ENCODE measurements at places on chromosomes 7 and 10.

DNA sequence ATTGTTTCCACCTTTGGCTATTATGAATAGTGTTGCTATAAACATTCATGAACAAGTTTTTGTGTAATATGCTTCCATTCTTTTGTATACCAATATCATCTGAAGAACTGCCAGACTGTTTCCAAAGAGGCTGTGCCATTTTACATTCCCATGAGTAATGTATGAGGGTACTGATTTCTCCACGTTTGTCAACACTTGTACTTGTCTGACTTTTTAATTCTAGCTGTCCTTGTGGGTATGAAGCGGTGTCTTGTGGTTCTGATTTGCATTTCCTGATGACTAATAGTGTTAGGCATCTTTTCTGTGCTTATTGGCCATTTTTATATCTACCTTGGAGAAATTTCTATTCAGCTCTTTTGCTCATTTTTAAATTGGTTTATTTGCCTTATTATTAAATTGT lies 52.8 kb downstream of the LSMEM1 start:
- no peak for DNase-seq

- no peak for DNase-seq
These were observed 96.8 kb downstream of the INPP5A start for GRCh38 chr10:132634241-132634946.

- no peak for DNase-seq
These were observed 766 bp downstream of the BAMBI start for GRCh38 chr10:28677888-28678686.

- no peak for DNase-seq
These were observed 1.1 kb downstream of the UFSP1 start for GRCh38 chr7:100888291-100888987.

- no peak for DNase-seq
These were observed 88.2 kb downstream of the BBS9 start for GRCh38 chr7:33217595-33217994.

DNA sequence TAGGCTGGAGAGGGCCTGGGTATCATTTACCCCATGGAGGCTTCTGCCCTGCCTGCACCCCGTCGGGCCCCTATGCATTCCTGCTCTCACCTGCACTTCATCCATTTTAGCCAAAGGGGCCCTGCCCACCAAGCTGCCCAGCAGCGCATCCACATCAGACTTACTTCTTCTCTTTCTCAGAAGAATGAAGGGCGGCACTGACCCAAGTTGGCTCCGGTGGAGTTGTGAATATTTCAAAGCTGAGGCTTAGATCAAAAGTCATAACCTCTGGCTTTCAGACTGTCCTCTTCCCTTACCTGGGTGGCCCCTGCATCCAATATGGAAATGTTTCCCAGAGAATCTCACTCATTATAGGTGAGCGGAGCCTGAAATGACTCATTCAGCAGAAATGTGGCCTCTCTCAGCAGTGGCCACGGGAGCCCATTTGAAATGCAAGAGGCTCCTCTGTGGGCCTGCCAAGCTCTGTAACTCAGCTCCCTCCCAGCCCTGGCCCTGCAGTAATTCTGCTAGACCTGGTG lies 117.6 kb upstream of the TCF7L2 start:
- DNase-seq, result no peak

GRCh38 chr10:95505084-95505610 lies 56.0 kb downstream of the SORBS1 start:
- DNase-seq, result no peak

DNA sequence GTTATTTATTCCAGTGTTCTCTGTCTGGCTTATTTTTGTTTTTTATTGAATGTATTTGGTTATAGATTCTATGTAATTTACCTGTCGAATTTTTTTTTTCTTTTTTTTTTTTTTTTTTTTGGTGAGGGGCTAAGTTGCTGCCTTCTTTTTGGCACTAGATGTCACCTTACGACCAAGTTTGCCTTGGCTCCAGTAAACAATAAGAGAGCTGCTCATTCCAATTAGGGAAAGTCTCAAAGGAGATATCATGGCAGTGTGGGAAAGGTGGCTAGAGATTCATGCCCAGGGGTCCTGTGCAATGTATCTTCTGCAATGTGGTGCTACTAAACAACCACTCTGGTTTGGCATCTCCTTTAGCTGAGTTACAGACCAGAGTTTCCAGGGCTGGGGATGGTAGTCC lies 84.0 kb downstream of the PTPN20 start:
- no peak for DNase-seq

GRCh38 chr7:116871061-116871700 lies 8.8 kb downstream of the CAPZA2 start:
- no peak for DNase-seq

DNA sequence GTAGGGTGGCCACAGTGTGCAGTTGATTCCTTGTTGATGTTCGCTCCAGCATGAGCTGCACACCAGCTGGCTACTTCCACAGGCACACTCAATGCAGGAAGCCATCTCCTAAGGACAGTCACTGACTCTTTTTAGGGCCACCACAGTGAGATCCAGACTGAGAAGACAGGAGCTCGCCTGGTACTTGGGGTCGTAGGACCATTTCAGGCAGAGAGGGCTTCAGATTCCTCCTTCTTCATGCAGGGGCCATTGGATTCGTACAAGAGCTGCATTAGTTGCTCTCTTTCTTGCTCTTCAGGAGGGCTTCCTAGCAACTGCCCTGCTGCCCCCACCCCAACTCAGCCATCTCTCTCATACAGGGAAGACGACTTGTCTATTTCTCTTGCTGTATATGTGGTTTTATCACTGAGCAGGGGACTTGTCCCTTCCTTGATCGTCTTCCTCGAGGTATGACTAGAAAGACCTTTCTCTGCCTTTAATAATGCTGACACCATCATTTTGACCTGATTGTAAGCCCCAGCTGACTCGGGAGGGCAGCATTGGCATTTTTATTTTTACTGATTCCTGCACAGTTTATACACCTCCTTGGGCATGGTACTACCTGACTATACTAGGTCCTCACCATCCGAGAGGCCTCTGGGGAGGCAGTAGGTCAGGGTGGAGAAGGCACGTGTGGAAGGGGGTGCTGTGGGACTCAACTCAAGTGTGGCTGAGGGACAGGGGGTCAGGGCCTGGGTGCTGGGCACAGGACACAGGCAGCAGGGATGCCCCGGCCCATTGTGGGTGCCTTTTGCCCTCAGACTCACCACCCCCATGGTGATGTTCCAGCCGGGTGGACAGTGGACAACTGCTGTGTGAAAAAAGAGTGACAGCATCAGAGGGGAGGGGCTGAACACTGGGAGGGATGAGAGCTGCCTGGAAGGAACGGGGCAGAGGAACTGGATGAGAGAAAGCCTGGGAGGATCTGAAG lies 136.7 kb upstream of the ZNF746 start:
- no peak for DNase-seq

- DNase-seq, result no peak
These were observed 68.4 kb downstream of the CREB3L2 start for GRCh38 chr7:137933270-137934017.

DNA sequence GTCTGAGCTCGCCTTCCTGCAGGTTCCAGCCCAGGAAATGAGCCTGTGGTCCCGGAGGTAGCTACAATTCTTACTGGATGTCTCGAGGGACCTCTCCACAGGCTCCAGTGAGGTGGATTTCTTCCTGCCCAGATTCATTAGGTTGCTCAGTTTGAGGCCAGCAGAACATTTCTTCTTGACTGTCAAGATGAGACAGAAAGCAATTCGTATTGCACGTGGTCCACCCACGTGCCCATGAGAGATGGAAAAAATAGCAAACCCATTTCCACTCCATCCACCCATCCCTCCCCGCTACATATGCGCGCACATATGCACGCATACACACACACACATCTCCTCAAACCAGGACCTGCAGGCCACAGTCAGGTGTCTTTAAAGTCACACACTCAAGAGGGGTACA lies 68.7 kb downstream of the VWA2 start:
- no peak for DNase-seq

DNA sequence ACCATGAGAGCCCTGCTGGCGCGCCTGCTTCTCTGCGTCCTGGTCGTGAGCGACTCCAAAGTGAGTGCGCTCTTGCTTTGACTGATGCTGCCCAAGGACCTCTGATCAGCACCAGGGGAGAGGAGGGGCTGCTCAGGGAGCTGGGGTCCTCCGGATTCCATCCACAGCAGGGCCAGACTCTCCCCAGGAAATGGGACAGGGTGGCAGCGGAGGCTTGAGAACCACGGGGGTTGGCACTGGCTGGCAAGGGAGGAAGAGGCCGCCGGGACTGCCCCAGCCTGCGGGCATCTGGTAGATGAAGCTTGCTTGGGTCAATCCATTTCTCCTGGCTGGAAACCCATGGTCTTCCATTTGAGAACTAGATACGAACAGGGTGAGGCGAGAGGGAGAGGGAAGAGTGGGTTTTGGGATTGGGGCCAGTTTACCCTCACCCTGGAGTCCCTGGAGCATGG lies 647 bp downstream of the PLAU start:
- DNase-seq, result no peak

DNA sequence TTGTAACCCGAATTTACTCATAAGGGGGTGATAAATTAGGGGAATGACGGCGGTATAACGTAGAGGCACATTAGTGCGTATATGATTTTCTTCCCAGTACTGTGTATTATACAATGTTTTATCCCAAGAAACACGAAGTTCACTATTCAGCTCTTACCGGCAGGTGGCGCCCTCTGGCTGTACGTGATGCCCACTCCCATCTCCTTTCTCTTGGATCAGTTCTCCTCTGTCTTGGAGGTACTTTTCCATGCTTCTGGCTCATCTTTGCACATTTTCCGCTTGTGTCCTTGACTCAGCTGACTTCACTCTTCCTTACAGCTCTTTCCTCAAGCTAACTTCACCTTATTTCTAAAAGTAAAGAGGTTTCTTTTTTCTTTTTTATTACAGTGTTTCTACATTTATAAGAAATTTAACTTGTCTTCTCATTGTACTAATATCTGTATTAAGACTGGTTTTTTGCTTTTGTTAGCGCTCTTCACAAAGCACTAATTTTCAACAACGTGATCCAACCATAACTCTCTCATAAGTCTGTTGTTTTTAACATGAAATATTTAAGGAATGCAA lies 21.3 kb downstream of the TMEM176B start:
- DNase-seq, result peak; percentile 29

GRCh38 chr10:63703740-63704345 lies 182.6 kb downstream of the REEP3 start:
- no peak for DNase-seq

- DNase-seq, result no peak
These were observed 14.4 kb downstream of the MYO1G start for GRCh38 chr7:44964384-44964830.

DNA sequence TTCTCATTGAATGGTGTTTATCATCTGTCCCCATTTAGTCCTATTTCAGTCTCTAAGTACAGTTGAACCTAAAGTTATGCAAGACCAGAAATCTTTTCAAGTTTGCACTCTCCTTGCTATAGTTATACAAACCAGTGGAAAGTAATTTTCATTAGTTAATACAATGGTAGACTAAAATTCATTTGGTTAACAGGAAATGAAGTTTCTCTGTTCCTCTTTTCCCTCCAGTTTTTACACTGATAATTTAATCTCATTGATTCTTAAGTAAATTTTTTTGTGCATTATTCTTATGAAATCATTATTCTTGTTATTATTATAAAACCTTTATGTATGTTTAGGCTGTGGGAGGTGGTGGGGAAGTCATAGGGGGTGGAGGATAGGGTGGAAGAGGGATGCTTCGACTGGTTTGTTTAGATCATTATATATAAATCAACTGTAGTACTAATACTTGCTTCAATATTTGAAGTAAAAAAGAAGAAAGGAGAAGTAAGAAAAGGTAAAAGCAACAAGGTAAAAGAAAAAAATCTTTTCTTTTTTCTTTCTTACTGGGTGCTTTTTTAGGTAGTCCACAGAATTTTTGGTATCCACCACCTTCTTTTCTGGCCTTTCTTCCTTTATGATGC lies 104.1 kb downstream of the GPR85 start:
- no peak for DNase-seq

DNA sequence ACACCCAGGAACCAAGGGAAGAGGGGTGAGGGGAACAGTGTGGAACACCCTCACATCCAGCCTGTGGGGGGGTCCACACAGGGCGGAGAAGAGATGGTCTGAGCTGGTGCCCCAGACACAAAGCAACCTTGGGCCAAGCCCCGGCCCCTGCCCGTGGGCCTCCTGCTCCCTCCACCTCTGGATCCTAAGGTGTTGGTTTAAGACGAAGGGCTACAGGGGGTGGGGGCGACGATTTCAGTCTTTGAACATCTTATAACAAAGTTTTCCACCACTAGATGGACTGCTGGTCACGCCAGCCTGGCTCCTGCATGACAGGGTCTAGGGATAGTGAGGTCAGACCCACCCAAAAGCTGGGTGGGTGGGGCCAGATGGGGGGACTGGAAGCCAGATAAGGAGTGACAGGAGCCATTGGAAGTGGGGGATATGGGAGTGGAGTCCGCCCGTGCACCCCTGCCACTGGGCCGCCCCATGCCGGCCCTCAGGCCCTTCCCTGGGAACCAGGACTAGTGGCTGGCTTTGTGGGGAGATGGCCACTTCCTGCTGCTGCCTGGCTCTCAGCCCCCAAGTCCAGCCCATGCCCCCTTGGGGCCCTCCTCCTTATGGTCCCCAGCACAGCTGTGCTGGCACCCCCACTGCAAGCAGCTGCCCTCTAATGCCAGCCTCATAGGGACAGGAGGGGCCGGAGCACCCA lies 98.4 kb downstream of the RGS10 start:
- DNase-seq, result no peak

DNA sequence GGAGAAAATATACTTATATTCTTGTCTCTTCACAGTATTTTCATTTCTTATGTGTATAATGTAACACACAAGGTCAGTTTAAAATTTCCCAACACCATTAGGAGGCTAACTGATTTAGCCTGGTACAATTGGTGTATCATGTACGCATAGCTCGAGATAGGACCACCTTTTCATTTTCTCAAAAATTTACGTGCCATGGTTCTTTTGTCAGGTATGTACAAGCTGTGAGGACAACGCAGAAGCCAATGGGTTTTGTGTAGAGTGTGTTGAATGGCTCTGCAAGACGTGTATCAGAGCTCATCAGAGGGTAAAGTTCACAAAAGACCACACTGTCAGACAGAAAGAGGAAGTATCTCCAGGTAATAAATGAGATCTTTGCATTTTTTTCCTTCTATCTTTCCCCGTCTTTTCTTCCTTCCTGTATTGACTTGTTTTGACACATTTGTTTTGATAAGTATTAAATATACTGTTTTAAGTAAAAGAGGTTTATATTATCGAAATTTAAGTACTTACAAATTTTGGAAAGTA lies 55.0 kb downstream of the TRIM24 start:
- DNase-seq, result no peak

DNA sequence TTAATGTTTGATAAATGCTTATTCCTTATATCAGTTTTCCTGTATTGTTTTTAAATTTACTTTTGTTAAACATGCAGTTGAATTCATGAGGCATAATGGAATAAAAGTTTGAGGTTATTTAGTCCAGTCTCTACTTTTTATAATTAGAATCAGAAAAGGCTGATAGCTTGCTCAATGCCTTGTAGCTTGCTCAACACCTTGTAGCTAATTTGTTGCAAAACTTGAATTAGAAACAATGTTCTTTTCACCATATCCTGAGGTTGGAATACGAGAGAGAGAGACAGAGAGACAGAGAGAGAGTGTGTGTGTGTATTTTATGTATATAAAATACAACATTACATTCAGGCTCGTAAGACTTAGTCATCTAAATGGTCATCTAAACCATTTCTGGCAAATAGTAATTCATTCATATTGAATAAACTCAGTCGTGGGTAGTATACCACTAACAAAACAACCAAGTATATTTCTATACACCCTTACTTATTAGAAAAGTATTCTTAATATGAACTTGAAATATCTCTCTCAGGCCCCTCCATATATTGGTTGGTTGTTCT lies 243.5 kb downstream of the ADK start:
- no peak for DNase-seq
